DMS79 (cell line): ENCODE measurements at places on chromosomes 5 and 9.

DNA sequence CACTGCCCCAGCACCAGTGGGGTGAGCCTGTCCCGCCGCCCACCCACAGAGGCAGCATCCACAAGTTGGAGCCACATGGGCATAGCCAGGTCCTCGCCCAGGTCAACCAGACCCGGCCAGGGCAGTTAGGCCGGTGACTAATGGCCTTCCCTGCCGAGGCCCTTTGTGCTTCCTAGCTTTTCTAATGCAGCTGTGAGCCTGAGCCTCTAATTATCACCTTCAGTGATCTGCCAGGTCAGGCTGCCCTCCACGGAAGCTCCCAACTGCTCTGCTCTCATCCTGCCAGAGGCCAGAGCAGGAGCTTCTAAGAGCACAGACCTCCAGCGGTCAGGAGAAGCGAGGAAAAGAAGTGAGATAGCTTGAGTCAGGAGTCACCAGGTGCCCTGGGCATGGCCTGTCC, 87.1 kb upstream of the PPP1R26 start:
- no peak for DNase-seq

DNA sequence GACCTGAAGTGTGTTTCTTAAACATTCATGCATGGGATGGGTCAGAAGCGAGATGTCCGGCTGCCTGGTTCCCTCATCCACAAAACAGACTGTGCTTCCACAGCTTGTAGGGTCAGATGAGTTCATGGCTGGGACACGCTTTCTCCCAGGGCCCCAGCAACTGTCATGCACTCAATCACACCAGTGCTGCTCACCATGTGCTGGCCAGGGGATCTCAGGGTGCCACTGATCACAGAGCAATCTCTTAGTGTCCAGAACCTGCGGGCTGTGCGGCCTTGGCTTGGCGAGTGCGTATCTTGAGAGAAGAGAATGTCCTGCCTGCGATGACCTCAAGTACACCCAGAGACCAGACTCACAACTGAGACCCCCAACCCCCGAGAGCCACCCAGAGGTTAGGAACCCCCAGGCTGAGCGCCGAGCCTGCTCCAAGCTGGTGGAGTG, 26.0 kb upstream of the FCN2 start:
- DNase-seq: no peak

DNA sequence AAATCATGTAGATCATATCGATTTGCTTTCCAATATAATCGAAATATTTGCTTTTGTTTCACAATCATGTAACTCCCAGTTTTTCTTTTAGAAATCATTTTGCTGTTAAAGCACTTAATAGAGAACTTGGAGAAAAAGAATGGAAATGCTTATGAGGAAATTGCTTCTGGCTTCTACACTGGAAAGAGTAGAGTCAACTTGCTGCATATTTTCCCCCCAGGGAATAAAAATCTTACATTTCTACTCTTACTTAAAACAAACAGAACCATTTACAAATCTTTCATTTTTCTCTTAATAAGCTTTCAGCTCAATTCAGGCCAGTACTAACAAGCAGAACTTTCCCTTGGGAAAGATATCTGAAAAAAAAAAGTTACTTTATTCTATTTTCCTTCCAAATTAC, 312.0 kb downstream of the CHSY3 start:
- DNase-seq: no peak

DNA sequence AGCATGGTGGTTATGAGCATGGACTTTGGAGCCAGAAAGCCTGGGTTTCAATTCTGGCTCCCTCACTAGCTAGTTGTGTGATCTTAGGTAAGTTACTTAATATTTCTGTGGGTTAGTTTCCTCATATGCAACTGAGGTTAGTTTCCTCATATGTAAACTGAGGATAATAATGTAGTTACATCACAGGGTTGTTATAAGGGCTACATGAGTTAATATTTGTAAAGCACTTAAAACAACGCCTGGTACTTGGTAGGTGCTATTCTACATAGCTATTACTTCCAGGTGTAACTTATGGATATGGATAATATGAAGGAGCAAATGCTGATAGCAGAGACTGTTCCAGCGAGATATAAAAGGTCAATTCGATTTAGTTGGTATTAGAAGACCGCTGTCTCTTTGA, 69.4 kb upstream of the POU5F2 start:
- no peak for DNase-seq
